H4 (cell line): ENCODE measurements at places on chromosomes 3 and 15.

GRCh38 chr3:194043516-194043915 lies 92.4 kb upstream of the HES1 start:
- DNase-seq, result no peak

- DNase-seq, result no peak
These were observed 40.7 kb downstream of the RFT1 start for GRCh38 chr3:53089511-53089910.

- DNase-seq, result no peak
These were observed 103.7 kb downstream of the PEX5L start for GRCh38 chr3:179933080-179933479.

DNA sequence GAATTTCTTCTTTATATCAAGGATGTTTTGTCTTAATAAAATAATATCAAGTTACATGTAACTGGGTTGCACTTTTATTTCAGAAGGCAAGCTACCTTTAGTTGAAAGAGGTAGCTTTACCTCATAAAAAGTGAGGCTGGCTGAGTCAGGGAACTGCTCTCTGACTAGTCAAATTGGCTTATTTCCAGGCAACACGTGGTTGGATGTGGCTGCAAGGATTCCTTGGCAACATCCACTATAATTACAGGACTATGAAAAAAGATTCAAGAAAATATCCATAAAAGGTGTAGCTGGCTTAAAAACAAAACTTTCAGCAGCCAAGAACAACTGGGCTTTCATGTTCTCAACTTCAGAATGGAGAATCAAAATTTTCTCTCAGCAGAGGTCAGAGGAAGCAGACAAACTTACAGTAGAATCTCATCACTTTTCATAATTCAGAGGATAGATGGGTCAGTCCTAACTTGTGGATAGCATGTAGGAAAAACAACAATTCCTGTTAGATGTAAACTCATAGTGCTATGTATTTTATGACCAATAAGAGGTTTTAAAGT lies 779.1 kb downstream of the MECOM start:
- peak; percentile 92 for DNase-seq

DNA sequence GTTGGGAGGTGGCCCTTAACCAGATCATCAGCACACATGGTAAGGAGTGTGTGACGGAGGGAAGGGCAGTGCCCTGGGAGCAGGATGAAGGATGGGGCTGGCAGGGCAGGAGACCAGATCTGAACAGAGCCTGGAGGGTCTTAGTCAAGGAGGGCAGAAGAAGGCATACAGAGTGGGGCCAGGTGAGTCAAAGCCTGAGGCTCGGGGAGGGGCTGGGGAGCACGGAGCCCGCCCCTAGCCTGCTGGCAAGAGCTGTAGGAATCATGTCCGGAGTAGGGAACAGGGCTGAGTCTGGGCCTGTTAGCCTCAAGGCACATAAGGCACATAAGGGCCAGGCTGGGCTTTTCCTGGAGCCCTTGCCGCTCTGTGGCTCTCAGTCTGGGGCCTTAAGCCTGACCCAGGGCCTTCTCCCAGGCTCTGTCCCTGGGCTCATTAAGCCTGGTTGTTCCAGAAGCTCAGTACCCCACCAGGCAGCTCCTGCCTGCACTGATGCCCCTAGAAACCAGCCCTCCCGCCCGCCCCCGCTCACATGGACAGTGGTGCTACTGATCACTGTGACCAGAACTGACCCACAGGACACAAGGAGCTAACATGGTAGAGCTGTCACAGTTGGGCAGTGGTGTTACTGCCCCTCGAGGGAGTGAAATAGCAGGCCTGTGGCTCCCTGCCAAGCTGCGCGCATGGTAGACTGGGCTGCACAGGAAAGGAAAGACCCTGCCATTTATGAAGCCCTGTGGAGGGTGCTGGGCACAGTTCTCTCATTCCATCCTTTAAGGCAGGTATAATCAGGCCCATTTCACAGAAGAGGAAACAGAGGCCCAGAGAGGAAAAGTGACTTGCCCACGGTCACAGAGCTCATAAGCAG lies 14.6 kb downstream of the ISG20 start:
- no peak for DNase-seq

GRCh38 chr3:145522179-145522578 lies 638.8 kb downstream of the PLOD2 start:
- no peak for DNase-seq

- DNase-seq, result no peak
These were observed 287.3 kb upstream of the GBE1 start for GRCh38 chr3:82048711-82049110.

DNA sequence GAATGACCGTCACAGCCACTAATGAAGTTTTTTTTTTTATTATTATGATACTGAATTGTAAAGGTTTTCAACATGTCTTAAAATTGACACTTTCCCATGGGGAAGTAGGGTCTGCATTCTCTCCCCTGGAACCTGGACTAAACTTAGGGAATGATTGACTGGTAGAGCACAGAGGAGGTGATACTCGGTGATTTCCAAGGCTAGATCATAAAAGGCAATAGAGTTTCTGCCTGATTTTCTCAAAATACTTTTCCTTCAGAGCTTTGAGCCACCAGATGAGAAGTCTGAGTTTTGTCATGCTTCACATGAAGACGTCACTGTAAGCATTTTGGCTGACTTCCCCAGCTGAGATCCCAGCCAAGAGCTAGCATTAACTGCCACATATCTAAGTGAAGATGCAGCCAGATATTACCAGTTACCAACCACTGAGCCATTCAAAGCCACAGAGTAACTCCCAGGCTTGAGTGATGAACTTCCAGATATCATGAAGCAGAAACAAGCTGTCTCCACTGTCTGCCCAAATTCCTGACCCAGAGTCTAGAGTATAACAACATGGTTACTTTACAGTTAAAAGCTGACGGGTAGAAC lies 105.8 kb downstream of the LSAMP start:
- no peak for DNase-seq

GRCh38 chr3:178560759-178561158 lies 24.5 kb downstream of the KCNMB2 start:
- DNase-seq, result no peak

DNA sequence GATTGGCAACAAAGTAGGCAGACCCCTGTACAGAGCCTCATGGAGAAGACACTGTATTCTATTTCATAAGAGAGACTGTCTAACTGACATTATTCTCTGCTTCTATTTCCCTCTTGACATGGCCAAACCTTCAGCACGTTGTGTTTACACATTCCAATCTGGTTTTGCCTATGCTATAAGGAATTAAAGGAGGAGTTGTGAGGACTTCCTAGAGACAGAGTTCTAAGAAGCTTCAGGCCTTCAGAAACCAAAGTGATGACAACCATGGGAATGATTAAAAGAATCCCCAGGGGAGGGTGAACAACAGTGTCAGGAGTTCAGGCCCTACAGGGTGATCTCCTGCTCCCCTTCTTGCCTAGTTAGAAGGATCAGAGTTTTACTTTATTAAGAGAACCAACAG lies 44.9 kb upstream of the CAPN7 start:
- no peak for DNase-seq

DNA sequence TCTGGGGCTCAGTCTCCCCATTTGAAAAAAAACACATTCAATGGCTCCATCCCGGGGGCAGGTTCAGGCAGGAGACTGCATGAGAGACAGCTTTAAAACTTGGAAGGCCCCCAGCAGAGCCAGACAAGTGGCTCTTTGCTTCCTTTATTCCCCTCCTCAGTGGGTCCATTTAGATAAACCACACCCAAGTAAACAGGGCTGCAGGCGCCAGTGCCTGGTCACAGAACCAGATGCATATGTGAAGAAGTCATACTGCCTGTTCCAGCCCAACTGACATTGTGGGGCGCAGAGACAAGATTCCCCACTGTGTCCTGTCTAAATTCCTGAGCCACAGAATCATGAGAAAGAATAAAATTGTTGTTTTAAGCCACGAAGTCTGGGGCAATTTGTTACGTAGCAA lies 9.0 kb downstream of the FBN1 start:
- no peak for DNase-seq

DNA sequence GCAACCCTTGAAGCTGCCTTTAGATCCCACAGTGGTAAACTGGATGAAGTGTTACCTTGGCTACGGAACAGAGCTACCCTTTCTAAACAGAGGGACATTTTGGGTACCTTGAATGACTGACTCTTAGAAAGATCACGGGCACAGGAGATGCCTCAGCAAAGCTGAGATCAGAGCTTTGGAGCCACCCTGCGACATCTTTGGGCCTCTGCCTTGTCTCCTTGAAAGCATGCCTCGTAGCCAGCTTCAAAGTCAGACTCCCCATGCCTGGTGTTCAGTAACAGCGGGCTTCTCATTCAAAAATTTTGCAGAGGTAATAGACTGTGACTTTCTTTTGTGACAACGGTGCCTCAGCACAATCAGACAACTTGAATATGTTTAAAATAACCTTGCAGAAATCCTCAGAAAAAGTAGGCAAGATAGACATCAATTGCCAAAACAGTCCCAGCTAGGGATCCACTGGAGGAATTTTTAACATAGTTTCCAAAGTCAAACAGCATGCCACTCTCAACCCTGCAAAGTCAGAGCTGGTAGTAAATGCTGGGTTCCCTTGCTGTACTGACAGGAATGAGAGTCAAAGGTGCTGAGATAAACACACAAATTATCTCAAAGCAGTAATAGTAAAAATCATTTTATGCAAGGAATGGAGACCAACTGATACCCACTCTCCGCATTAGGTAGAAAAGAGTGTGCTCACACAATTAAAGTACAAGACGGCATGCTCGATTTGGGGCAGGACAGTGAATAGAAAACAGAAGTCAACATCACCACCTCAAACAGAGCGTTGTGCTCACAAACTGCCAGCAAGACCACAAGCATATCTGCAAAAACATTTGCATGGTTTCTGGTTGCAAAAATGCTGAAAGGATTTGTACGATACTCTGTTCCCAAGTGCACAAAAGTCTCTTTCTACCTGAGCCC lies 82.1 kb downstream of the MYO1E start:
- DNase-seq, result no peak

- DNase-seq, result no peak
These were observed 103.6 kb upstream of the PFN2 start for GRCh38 chr3:150074277-150074676.

DNA sequence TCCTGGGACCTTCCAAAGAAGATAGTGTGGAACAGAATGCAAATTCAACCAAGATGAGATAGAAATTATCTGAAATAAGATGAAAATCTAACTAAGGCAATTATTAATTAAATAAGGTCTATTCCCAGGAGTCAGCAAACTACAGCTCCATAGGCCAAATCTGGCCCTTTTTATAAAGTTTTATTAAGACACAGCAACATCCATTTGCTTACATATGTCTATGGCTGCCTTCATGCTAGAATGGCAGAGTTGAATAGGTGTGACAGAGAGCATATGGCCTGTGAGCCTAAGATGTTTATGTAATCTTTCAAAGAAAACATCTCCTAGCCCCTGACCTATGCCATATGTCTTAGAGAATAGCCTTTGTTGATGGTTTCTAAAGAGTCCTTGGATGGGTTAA lies 503.0 kb downstream of the EDEM1 start:
- DNase-seq, result no peak

DNA sequence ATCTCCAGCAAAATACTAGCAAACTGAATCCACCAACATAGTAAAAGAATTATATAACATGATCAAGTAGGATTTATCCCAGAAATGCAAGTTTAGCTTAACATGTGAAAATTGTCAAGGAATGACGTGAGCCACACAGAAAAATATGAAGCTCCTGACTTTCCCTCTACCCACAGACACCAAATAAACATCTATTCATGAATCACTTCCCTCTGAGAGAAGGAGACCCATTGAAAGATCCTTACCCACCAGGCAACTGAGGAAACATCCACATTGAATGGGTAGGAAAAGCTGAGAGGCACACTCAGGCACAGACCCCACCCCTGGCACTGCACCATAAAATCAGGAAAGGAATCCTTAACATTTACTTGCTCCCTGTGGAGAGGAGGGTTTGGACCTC lies 102.2 kb upstream of the MANF start:
- DNase-seq, result no peak

GRCh38 chr15:61997786-61998185 lies 62.5 kb downstream of the VPS13C start:
- DNase-seq, result no peak

DNA sequence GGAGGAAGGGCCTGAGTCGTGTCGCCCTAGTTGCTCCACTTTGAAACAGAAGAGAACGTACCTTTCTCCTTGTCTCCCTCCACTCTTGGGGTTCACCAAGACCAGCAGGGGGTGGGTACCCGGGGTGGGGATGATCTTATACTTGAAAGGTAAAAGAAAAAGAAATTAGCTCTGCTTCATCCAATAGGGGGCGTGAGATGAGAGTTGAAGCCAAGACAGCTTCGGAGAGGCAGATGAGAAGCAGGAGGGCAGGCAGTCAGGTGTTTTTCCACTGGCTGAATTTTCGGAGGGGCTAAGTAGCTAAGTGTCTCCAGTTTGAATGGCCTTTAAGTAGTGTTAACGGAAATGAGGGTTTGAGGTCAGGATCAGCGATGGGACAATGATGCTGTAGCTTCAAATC lies 100.4 kb downstream of the DGKG start:
- DNase-seq, result no peak

DNA sequence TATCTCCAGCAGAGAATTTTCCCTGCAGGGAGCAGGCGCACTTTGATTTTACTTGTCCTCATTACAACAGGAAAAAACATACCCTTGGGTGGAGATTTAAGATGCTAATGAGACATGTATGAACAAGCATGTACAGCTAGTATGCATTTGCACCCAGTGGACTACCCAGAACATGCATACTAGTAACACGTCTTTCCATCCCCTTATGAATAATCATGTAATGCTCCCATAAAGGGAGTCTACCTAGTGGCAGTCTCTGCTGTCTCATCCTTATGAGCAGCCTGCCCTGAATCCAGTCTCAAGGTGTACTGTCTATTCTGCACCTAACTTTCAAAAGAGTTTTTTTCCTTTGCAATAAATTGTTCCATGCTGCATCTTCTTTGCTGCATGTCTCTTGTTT lies 1222.0 kb downstream of the ROBO1 start:
- DNase-seq, result no peak

DNA sequence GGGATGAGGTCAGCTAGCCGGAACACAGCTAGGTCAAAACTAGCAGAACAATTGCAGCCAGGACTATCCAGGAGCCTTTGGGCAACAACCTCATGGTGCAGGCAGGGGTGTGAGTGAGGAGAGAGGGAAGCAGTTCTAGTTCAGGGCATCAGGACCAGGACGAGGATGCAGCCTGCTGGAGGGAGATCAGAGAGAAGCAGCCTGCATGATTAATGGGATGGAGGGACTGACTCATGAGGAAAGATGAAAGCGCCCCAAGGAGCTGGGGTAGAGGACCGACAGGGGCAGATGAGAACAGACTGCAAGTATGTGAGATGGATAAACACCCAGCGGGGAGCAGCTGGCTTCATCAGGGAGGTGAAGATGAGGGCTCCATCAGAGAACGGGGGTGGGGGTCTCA lies 37.9 kb upstream of the LRTM1 start:
- DNase-seq, result peak; percentile 43
